Activated B cell treated with CpG ODN at 0.5 μM for 24 hours (primary cell): ENCODE measurements at places on chromosomes 7 and 10.

- DNase-seq: no peak
Measured at GRCh38 chr10:59337201-59337652, 25.1 kb downstream of the FAM13C start.

- DNase-seq: no peak
Measured at GRCh38 chr10:31381766-31382316, 62.8 kb downstream of the ZEB1 start.

DNA sequence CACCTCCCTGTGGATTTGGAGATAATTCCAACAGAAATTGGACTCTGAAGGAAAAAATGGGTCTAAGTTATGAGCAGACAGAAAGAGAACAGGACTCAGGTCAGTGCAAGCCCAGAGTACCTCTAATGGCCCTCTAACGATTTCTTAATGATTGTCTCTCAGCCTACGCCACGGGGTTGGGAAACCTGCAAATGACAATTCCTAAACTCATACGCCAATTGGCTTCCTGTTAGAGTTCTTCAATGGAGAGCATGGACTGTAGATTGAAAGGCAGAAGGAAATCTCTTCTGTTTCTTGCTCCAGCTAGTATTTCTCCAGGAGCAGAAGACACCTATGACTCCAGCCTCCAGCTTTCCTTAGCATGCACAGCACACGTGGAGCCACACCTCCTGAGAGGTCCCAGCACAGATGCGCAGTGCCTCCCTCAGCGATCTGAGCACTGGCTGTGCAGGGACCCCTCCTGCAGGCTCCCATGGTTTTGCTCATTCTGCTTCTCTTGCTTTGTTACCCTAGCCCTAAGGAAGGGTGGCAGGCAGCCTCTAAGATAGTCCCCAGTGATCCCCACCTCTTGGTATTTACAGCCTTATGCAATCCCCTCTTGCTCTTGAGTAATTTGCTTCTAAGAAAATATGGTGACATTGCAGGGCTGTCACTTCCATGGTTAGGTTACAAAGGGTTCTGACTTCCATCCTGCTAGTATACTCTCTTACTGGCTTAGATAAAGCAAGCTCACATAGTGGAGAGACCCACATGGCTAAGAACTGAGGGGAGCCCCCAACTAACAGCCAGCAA, 30.1 kb downstream of the DENND11 start:
- no peak for DNase-seq

- DNase-seq: no peak
Measured at GRCh38 chr10:51615764-51616298, 83.6 kb downstream of the CSTF2T start.

DNA sequence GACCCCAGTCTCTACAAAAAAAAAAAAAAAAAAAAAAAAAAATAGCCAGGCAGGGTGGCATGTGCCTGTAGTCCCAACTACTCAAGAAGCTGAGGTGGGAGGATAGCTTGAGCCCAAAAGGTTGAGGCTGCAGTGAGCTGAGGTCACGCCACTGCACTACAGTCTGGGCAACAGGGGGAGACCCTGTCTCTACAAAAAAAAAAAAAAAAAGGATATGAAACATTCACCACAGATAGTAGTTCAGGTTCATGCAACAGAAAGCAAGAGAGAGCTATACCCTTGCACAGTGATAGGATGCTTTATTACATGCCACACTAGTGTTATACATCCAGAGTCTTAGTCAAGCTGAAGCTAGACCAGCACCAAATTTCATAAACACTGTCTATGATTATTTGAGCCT, 148.4 kb upstream of the KAT6B start:
- DNase-seq: no peak

- no peak for DNase-seq
Measured at GRCh38 chr10:20988357-20988983, 91.4 kb upstream of the NEBL start.

DNA sequence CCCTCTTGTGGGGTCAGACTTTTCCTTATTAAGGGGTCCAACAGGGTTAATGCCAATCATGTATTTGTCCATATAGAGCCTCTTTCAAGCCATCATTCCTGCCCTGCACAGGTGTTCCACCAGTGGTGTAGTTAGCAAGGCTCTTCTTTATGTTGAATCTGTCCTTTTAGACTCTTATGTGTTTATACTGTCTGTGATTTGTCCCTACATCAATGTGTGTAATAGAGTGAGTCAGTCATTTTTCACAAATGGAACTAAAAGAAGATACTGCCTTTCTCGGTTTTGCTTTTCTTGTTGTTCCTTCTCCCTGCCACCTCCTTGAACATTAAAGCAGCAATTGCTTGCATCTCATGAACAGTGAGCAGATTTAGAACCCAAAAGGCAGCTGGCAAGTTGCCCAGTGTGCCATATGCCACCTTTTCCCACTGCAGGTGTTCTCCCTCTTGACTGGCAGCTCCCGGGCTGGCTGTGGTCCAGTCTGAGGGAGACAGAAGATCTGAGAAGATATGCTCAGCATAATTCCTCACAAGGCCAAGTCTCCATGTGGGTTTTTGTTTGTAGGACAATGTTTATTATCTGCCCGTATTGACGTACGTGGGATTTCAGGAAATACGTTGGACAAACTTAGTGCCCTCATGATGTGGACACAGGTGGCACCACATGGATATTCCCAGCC, 154.1 kb downstream of the LHFPL3 start:
- no peak for DNase-seq

DNA sequence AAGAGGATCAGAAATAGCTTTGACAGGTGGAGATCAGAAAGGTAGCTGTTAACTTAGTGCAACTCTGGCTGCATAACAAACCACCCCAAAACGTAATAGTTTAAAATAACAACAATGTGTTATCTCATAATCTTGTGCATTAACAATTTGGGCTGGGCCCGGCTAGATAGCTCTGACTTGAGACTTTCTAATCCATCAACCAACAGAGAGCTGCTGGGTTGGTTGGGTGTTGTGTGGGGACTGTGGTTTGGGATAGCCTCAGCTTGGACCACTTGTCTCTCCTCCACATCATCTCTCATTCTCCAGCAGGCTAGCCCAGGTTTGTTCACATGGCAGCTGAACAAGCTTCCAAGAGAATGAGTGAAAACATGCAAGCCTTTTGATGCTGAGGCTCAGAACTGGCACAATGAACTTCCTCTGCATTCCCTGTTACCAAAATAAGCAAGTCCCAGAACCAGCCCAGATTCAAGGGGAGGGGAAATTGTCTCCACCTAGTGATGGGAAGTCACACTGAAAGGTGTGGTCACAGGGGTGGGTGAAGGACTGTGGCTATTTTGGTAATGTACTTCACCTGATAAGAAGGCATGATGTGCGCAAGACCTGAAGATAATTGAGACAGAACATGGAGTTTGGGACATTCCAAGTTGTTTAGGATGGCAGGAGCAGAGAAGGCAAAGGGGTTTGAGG, 20.4 kb upstream of the ASAH2 start:
- DNase-seq: no peak

DNA sequence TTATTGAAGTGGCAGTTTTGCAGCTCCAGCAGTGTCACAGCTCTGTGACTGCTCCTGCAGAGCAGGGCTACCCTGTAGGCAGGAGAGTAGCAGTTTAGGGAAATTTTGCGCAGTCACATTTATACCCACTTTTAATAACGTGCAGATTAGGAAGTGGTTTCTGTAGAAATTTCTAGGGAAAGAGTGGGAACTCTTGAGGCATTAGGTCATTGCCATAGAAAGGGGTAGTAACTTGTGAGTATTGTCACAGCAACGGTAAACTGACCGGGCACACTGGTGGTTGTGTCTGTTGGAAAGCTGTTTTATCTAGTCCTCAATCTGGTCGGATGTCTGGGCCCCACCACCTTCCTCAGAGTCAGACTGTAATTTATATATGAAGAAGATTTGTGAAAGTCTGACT, 51.9 kb downstream of the CDC14C start:
- DNase-seq: no peak

DNA sequence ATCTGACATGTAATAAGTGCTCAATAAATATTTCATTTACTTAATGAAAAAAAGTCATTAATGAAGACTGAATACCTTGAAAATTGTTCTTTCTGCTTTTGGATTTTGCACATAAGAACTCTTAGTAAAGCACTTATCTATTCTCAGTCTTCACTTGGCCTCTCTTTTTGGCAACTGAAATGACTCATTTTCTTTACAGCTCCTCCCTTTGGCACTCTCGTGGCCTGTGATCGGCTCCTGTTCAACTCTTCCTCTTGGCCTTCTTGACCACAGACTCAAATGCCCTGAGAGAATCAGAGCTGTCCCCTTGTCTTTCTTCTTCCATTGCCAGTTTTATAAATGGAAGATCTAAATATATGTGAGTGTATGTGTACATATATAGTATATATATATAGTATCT, 54.2 kb downstream of the FOXP2 start:
- DNase-seq: no peak

GRCh38 chr10:8058274-8059111, 4.0 kb downstream of the GATA3 start:
- no peak for DNase-seq

DNA sequence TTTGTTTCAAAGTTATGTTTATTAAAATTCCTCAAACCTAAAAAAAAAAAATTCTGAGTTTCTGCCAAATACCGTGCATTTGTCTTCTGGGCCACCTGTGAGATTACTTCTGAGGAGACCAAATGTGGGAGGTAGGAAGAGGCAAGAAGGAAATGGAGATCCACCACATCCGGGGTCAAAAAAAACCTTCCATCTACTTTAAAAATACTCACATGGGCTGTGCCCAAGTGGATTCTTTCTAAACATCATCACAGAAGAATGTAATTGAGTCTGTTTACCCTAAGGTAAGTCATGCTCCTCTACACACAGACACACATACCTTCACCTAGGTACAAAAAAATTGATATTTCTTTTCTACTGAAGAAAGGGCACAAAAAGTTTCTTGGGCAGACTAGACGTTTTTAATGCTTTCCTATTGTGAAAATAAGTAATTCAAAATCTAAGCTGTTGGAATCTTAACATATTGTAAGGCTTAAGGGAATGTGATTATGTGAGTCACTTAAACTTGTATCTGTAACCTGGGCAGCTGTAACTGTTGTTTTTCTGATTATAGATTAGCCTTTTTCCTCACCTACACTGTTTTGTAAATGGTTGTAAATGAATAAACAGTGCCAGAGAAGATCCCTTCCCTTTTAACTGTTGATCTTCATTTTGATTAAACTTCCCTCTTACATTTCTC, 19.1 kb upstream of the SPOCK2 start:
- no peak for DNase-seq

- DNase-seq: no peak
Measured at GRCh38 chr10:86079088-86079487, 287.5 kb downstream of the GRID1 start.

- peak; percentile 33 for DNase-seq
Measured at GRCh38 chr10:117442944-117443685, 67.9 kb upstream of the PDZD8 start.

- no peak for DNase-seq
Measured at GRCh38 chr7:21430575-21430954, 2.7 kb downstream of the SP4 start.

DNA sequence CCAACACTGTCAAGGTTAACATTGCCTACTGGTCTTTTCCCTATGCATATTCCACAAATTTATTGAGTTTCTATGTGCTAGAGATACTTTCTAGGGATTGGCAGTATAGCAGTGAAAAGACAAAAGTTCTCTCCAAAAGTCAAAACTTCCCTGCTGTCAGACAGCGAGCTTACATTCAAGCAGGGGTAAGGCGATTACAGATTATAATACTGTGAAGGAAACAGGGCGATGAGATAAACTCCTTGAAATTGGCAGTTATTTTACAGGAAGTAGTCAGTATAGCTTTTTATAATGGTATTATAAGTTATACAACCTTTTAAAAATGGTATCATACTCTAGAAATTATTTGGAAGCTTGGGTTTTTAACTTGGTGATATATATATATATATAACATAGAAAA, 9.9 kb downstream of the VPS50 start:
- DNase-seq: no peak

DNA sequence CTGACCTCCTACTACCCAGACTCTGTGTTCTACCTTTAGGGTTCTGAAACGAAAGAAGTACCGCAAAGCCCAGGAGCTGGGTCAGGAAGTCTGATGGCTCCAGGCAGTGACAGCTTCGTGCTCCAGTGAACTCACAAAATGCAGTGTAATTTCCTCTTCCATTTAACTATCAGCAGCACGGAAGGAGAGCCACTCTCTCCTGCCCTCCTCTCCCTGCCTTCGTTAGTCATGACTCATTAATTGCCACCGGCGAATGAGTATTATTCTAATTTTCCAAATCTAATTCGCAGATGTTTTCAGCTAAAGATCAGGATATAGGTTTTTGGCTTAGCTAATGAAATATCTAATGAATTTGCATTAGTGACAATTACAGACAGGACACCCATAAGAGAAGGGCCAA, 1262.0 kb downstream of the TYW1 start:
- no peak for DNase-seq

DNA sequence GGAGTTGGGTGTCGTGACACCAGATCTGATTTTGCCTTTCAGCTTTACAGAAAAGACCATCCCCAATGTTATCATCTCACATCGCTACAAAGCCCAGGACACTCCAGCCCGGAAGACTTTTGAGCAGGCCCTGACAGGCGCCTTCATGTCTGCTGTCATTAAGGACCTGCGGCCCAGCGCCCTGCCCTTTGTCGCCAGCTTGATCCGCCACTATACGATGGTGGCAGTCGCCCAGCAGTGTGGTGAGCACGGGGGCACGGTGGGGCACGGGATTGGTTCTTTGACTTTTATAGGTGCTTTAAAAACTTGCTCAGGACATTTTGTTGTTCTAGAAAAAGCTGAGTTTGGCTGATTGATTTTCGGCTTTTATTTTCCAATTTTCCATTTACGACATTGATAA, 48.8 kb downstream of the TRRAP start:
- no peak for DNase-seq

DNA sequence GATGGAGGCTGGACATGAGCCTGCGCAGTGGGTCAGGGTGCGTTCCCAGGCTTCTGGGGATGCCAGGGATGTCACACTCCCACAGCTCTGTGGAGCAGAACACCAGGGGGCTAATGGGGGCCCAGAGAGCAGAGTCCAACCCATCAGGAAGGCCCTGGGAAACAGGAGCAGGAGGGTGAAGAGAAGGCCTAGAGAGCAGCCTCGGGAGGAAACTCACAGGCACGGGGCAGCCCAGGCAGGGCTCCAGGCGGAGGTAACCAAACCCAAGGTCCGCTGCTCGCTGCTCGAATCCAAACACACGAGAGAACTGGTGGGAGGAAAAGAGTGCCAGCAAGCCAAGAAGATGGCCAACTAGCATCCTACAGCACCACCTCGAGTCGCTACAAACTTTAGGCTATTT, 130.7 kb upstream of the LANCL2 start:
- DNase-seq: no peak

GRCh38 chr10:113035732-113036312, 85.8 kb downstream of the TCF7L2 start:
- no peak for DNase-seq

GRCh38 chr7:42494736-42495135, 257.7 kb upstream of the GLI3 start:
- no peak for DNase-seq

GRCh38 chr7:151095123-151095797, 9.0 kb downstream of the AGAP3 start:
- no peak for DNase-seq

DNA sequence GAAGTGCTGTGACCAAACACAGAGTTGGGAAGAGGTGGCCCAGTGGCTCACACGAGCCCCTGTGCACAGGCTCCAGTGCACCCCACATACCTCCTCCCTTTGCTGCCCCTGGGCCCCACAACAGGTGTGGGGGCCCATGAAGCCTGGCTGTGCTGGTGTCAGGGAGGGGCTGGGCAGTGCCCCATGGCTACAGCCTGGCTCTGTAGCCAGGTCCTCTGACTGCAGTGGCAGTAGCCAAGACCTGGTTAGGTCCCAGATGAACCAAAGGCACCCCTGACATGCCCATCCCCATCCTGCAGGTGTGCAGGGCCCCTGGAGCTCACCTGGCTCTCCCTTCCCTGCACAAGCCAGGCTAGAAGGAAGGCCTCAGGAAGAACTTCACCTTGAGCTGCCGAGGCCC, 176.3 kb downstream of the GRID1 start:
- no peak for DNase-seq
